ENCODE measurements at places on chromosomes 1 and 21.
A peak's percentile ranks its signal among the peaks of the same experiment; 100 is the strongest.

- no peak for DNase-seq
These were observed 518 bp upstream of the NDC1 start for GRCh38 chr1:53838654-53838974.

DNA sequence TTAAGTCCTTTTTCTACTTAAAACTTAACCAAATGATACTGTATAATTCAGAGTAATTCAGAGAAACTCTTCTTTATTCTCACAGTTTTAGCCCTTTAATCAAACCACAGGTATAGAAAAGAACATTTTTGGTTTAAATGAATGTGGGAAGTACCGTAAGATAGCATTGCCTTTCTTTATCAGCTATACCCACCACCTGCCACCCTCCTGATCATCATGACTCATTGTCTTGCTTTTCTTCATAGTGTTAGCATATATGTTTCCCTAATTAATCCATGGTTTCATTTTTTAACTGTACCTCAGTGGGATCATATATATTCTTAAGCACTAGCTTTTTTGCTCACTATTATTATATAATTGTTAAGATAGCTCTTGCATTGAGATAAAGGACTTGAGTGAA lies 27.5 kb upstream of the ANGPTL1 start:
- DNase-seq, result no peak

GRCh38 chr1:248670003-248670402 lies 14.7 kb upstream of the OR2T27 start:
- no peak for DNase-seq

- no peak for DNase-seq
These were observed 68.0 kb upstream of the WDR26 start for GRCh38 chr1:224502459-224503160.

- peak; percentile 90 for DNase-seq
These were observed at the start of gene PPM1J for GRCh38 chr1:112715264-112716053. TSS of gene PPM1J (minus strand) at chr1:112715332. CDS start at chr1:112715301, 31 bp downstream.

DNA sequence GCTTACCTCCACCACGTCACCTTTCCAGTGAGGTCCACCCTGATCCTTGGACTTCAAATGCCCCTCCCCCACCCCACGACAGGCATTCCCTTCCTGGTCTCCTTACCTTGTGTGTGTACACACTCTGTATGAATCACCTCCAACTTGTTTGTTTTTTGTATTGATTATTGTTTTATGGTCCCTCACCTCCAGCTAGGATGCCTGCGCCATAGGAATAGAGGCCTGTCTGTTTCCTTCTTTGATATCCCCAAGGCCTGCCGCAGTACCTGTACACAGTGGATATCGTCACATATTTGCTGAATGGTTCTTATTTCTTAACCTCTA lies 219.6 kb upstream of the POU3F1 start:
- DNase-seq, result no peak

GRCh38 chr1:1081311-1082238 lies 7.5 kb upstream of the RNF223 start:
- no peak for DNase-seq

DNA sequence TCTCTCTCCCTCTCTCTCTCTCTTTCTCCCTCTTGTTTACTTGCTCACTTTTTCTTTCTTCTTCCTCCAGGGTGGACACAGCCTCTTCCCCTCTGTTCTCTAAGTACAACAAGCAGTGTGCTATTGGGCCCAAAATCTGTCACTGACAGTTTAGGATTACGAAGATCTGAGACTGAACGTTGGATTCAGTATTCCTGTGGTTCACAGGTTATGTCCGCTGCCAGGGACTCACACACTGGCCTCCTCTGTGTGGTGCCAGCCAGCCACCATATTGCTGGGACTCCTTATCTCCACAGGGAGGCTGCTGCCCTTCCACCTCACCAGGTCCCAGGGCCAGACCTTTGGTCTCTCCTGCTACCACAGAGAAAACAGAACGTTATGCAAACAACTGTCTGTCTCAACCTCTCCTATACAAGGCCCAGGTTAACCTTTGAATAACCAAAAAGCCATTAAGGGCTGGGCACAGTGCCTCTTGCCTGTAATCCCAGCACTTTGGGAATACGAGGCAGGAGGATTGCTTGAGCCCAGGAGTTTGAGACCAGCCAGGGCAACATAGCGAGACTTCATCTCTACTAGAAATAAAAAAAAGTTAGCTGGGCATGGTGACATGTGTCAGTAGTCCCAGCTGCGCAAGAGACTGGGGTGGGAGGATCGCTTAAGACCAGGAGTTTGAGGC lies 171.9 kb upstream of the RAB4A start:
- DNase-seq, result no peak

DNA sequence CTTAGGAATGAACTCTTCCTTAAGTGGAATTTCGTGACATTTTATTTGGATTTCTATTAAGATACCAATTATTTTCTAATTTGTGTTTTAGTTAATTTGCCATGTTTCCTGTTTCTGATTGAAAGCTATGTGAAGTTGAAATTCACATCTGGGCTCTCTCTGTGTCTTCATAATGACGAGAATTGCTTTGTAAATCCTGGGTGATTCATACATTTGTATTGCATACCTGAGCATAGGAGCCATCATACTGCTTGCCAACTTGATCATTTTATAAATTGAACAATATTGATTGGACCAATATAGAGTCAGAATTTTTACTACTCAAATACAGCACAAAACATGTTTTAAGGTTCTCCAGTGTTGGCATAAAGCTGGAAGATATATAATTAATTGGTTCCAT lies 817.9 kb downstream of the BRINP3 start:
- no peak for DNase-seq

DNA sequence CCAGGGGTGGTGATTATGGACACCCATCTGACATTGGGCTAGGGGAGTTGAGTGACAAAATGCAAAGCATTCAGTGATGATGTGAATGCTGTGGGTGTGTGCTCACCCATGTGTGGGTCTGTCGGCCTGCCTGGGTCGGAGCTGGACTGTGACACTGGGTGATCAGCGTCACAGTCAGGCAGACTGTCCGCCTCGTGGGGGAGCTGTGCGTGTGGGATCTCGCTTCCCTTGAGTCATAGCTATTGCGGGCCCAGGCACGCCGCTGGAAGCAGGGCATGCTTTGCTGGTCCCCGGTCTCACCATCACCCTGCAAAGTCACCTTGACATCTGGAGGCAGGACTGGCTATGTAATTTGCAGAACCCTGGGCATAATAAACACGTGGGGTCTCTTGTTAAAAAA lies 156.9 kb upstream of the IGSF21 start:
- no peak for DNase-seq

DNA sequence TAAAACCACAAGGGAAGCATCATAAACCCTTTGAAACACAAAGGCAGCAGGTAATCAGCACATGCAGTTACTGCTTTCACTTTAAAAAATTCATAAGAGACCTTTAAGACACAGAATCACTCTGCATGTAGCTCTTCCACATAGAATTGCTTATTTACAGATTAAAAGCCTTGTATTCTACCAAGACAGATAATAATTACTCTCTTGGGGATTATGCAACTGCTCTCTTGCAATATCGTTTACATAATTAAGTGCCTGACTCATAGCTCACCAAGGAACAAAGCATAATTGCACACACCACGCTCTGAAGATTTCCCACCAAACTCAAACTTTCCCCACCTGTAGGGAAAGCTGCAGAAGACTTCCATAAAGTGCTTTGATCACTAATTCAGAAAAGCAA lies 87.9 kb downstream of the VAV3 start:
- DNase-seq, result no peak

DNA sequence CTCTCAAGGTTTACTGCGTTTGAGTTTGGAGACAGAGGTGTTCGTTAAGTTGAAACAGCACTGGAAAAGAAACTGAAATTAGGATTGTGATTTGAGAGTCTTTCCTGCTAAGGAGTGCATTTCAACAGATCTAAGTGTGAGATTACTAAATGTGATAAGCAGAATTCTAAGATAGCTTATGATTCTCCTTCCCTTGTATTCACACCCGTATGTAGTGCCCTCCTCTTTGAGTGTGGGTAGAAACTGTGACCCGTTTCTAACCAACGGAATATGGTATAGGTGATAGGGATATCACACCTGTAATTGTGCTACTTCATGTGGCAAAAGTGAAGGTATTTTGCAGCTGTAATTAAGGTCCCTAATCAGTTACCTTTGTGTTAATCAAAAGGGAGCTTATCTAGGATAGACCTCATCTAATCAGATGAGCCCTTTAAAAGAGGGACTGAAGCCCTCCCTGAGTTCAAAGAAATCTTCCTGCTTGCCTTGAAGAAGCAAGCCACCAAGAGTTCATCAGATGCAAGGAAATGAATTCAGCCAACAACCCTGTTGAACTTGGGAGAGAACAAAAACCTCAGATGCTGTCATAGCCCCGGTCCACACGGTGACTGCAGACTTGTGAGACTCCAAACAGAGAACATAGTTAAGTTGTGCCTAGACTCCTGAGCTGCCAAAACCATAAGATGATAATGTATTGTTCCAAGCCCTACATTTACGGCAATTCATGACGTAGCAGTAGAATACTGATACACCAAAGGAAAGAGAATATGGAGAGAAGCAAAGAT lies 12.6 kb upstream of the IL12RB2 start:
- no peak for DNase-seq

- DNase-seq, result no peak
These were observed 128.6 kb upstream of the COL6A1 start for GRCh38 chr21:45852886-45853400.

All from stimulated activated CD4-positive, alpha-beta T cell treated with anti-CD3 and anti-CD28 coated beads, Interleukin-15, amount 100 ng/mL, for 1 hour (primary cell).